ENCODE measurements at places on chromosomes 16 and 17.

DNA sequence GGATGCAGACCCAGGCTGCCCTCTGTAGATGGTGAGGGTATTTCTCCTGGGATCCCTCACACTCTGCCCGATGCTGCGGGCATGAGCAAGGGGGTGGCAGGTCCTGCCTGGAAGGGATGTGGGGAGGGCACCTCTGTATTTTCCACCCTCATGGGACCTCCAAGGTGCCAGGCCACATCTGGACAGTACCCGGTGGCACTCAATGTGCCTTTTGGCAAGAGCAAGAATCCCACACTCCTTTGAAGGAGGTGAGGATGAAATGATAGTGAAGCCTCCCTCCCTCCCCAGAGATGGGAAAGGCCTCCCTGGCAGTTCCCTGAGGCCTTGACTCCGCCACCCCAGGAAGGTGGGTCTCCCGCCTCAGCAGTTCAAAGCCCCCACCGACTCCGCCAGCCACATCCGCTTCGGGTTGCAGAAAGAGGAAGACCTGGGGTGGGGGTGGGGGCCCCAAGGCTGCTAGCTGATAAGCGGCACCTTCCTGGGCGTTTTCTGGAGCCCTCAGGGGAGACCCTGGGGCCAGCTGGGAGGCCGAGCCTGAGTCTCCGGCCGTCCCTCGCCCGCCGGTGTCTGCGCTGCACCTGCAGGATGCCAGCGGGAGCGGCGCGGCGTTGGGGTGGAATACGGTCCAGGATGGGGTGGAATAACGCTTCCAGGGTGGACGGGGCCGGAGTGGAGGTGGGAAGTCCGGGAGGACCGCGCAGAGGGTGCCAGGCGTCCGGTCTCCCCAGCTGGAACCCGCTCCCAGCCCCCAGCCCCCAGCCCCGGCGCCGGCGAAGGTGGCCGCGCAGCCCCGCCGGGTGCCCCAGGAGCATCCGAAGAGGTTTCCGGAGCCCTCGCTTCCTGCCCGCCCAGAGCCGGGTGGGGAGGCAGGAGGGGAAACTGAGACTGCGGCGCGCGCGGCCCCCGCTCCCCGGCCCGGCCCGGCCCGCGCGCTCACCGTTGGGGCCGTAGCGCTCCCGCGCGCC is 718 bp downstream of the ATP2A3 start:
- DNase-seq, result peak; percentile 24

GRCh38 chr16:8568231-8568617 is 22.1 kb downstream of the TMEM114 start:
- DNase-seq, result no peak

DNA sequence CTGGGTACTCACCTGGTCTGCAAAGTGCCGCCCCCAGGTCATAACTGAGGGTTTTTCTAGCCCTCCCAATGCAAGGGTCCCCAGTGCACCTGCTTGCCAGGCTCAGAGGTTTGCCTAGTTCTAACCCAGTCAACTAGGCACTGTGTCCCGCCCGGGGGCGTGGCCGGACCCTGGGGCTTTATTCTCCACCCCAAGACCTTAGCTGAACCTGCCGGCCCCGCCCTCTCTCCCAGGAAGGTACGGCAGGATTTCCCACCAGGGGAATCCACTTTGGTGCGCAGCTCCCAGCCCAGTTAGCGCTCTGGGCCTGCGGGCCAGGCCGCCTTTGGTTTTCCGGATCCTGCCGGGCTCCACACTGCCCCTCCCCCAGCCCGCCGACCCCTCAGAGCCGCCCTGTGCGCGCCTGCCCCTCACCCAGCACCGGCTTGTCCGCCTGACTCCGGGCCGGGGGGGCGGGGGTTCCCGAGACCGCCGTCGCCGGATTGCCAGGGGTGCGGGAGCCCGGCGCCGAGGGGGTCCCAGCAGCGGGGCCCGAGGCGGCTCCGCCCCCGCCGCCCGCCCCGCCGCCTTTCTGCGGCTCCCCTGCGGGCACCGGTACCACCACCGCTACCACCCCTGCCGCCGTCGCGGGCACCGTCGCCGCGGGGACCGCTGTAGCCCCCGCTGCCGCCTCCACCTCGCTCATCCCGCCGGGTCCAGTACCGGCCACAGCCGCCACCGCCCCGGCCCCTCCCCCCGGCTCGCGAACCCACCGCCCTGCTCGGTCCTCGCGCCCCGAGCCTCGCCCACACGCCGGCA is 424 bp downstream of the YBX2 start:
- no peak for DNase-seq

- no peak for DNase-seq
Observed at GRCh38 chr17:80274331-80274730, 13.7 kb downstream of the RNF213 start.

DNA sequence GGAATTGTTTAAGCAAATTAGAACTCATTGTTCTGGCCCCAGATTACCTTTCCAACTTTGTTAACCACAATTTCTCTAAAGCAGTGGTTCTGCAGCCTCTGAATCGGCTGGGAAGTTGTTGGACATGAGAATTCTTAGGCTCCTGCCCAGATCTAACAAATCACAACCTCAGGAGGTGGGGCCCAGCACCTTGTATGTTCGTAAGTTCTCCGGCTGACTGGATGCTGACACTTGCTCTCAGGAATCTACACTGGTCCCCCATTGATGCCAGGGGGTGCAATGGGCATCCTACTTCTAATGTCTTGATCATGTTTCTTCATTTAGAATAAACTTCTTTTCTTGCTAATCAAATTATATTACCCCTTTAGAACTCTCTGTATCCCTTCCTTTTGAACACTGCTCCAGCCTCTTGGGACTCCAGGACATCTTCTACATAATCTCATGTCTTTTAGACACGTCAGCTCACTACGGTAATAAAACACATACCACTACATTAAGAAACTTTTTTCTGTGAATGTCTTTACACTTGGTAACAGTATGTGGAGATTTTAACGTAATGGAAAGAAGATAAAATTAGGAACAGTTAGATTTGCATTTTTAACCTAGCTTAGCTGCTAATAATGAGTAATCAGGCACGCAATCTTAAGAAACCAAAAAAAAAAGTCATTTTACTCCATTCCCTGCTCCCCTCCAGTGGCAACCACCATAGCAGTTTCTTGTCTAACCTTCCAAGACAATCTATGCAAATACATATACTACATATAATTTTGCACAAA is 143.2 kb downstream of the ITFG1 start:
- no peak for DNase-seq

DNA sequence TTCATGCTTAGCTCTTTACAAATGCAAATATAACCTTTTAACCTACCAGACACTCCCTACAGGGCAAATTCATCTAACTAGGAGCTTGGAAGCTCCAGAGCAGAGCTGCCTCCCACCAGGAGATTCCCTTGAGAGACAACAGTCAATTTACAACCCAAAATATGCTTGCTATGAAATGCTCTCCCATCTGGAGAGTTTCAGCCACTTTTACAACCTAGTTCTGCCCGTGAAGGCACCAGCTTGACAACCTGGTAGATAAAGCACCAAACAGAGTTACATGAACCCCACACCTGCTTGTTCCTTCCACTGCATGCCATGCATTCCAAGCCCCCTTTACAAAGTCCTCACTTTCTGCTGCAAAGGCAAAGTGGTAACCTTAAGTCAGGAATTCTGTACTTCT is 215.3 kb upstream of the KIF2B start:
- no peak for DNase-seq

- DNase-seq, result no peak
Observed at GRCh38 chr17:74374858-74375257, 7.6 kb downstream of the GPR142 start.

- no peak for DNase-seq
Observed at GRCh38 chr17:72974605-72975232, 117.8 kb downstream of the SLC39A11 start.

- peak; percentile 84 for DNase-seq
Observed at GRCh38 chr16:55465077-55465896, 13.7 kb upstream of the MMP2 start.

DNA sequence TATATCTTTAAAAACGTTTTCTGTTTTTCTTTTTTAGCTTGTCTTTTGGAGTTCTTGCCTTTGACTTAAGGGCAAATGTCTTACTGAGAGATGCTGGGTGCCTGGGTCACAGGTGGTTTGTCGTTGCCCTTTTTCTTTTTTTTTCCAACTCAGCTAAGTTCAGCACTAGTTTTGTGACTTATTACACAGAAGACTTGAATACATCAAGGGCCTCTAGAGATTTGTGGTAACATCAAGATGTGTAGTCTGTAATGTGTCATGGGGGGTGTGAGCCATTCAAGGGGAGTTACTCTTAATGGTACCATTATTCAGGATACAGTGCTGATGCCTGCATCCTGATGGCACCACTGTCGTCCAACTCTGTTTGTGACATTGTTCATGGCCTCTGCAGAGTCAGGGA is 95.1 kb downstream of the PRKCA start:
- DNase-seq, result no peak

GRCh38 chr17:12592941-12593340 is 72.7 kb upstream of the MYOCD start:
- no peak for DNase-seq

DNA sequence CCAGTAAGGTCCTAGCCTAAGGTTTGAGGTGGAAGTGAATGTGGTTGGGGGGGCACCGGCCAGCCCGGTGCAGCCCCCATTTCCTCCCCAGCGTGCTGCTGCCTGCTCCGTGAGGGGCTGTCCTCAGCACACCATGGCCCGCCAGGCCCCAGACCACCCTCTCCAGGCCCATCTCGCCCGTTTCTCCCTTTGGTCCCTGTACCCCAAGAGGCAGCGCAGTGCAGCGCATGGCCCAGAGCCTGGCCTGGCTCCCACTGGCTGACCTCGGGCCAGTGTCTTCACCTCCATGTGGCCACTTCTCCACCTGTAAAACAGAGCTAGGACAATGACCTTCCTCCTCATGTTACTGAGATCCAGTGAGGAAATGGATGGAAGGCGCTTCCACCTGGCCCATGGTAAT is 170.0 kb upstream of the GSE1 start:
- DNase-seq, result no peak

- DNase-seq, result no peak
Observed at GRCh38 chr16:16021020-16021419, 71.6 kb downstream of the ABCC1 start.

DNA sequence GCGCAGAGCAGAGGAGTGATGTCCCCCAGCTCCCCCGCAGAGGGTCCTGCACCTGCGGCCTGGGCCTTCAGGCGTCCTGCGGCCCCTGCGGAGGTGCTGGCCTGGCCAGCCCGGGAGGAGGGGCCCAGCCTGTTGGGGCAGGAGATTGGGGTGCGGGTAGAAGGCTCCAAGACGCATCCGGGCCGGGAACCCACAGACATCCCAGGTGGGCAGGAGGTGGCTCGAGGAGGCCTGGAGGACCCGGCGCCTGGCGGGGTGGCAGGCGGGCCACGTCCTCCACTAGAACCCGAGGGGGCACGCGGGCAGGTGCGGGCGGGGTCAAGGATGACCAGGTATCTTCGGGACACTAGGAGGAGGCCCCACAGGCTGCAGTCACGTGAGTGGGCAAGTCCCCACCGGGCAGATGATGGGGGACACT is 647 bp upstream of the SECTM1 start:
- no peak for DNase-seq

- DNase-seq, result no peak
Observed at GRCh38 chr17:71899317-71899716, 221.5 kb upstream of the SOX9 start.

- peak; percentile 60 for DNase-seq
Observed at GRCh38 chr17:59105852-59106462, 723 bp downstream of the TRIM37 start.

GRCh38 chr17:42509841-42510240 is 26.2 kb upstream of the NAGLU start:
- DNase-seq, result no peak

DNA sequence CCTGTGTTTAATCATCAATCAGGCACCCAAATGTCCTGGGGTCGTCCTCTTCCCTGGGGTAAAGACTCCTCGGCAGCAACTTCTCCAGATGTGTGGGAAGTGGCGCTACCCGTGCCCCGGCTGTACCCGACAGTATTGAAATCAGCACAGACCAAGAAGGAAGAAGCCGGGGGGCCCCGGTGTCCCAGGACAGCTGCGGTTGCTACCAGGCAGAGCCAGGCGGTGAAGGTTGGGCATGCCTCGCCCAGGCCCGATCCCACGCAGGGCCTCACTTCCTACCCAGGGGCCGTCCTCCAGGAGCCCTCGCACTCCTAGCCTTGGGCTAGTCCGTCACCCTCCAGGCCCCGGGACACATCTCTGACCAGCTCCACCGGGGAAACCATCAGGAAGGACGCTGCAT is 9.0 kb upstream of the CCDC154 start:
- DNase-seq, result no peak

DNA sequence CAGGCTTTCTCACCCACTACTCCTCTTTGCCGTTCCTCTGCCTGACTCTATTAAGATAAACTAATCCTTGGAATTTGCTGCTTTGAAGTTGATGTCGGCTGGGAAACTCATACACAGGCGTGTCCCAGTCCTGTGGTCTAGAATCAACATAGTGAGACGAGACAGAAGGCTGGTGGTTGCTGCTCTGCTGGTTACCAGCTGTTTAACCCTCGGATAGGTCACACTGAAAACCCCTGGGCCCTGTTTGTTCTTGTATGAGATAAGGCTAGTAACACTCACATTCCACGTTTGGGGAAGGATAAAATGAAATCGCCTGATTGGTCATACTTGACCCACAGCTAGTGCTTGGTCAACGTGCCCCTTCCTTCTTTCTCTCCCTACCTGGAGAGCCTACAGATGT is 517.0 kb downstream of the CDH13 start:
- DNase-seq, result no peak

- DNase-seq, result no peak
Observed at GRCh38 chr16:1439058-1439698, 5.2 kb downstream of the CCDC154 start.

DNA sequence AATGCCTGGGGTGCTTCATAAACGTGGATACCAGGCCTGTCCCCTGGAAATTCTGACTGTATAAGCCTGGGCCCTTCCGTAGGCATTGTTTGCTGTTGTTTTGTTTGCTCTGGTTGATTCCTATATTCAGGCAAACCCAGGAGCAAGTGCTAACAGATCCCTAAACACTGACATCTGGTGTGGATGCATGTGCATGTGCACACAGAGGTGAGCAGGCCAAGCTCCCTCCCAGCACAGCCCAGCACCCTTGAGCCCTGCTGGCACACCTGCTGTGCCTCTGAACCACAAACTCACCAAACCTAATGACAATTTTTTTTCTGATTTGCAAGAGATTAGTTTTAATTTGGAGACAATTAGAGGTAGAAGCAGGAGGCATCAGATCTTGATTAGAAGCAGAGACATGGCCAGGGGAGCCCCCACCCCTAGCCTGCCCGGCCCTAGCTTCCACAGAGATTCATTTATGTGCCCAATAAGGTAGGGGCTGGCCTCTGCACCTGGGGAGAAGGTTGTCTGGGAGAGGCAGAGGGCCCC is 40.4 kb downstream of the TMEM132E start:
- no peak for DNase-seq

- no peak for DNase-seq
Observed at GRCh38 chr16:50390914-50391716, 22.3 kb upstream of the BRD7 start.

GRCh38 chr17:43018008-43018853 is 4.0 kb downstream of the VAT1 start:
- DNase-seq, result no peak

Data from stimulated activated CD4-positive, alpha-beta T cell treated with anti-CD3 and anti-CD28 coated beads, Interleukin-12 subunit alpha, Interleukin-12 subunit beta, amount 100 ng/mL, for 24 hours (primary cell).